Muscle of leg (tissue), 16 donors: ENCODE measurements at places on chromosomes 2 and 18. TPM values are rescaled to one million over a fixed set of nuclear protein-coding genes. Genes with fewer than 3 reads are reported as not detected.
A peak's percentile ranks its signal among the peaks of the same experiment; 100 is the strongest.

GRCh38 chr18:13572721-13573120 is 153.6 kb downstream of the FAM210A start:
- no peaks in the 10 kb centered on the region for H3K36me3 ChIP-seq
- no peak for DNase-seq
- H3K4me3 ChIP-seq, result no peak overlapping the region

DNA sequence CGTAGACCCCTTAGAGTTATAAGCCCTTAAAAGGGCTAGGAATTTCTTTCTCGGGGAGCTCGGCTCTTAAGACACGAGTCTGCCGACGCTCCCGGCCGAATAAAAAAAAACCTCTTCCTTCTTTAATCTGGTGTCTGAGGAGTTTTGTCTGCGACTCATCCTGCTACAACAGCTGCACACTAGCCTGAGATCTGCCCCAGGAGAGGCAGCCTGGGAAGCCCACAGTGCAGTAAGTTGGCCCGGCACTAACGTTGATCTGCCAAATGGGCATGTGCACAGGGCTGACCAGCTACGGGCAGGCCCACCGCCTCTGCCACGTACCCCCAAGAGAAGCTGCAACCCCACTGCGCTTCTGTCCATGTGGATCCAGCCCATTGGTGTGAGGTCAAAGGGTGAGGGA is 8.4 kb upstream of the LIMS2 start:
- peak; percentile 57 for DNase-seq
- no peaks in the 10 kb centered on the region for H3K36me3 ChIP-seq
- no peak overlapping the region for H3K4me3 ChIP-seq
- H3K4me1 ChIP-seq, result peaks cover 21% of the 10 kb centered on the region

- H3K4me1 ChIP-seq, result peaks cover 9% of the 10 kb centered on the region
- peak overlapping the region; percentile 97 for H3K27ac ChIP-seq
- H3K4me3 ChIP-seq, result peak overlapping the region; percentile 93
- H3K27me3 ChIP-seq, result no peaks in the 10 kb centered on the region
Measured at GRCh38 chr2:74179063-74179865, 585 bp upstream of the MOB1A start.

DNA sequence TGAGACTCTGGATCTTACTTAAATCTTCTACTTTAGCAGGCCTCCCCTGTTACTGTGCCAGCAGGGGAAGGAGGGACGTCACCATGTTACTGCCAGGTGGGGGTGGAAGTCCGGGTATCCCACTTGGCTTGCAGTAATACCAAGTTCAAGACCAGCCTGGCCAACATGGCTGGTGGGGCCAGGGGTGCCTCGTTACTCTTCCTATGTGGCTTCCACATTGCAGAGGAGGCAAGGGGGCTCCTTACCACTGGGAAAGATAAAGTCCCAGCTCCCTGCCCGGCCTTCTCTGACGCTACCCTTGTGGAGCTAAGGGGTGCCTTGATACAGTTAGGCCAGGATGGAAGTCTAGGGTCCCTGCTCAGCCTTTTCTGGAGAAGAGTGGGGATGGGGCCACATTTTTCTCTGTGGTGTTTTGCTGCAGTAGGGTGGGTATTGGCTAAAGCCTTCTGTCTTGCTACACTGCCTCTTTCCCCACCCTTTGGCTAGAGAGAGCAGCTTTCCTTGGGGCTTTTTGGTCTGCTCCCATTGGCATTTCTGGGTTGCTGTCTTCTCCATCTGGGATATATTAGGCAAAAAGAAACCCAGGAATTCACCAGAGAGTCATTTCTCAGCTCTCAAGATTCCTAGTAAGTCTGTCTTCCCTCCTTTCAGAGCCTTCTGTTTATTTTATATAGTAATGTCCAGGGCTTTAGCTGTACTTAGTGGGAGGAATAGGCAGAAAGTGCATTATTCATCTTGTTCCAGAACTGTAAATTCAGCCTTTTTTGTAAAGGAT is 21.9 kb downstream of the ELMOD3 start:
- H3K36me3 ChIP-seq, result peaks cover 31% of the 10 kb centered on the region
- no peak for DNase-seq
- H3K4me3 ChIP-seq, result no peak overlapping the region
- H3K27ac ChIP-seq, result no peak overlapping the region
- H3K27me3 ChIP-seq, result no peaks in the 10 kb centered on the region

- H3K4me3 ChIP-seq, result no peak overlapping the region
- no peaks in the 10 kb centered on the region for H3K36me3 ChIP-seq
- H3K4me1 ChIP-seq, result no peaks in the 10 kb centered on the region
- no peak overlapping the region for H3K27ac ChIP-seq
- no peak for DNase-seq
Measured at GRCh38 chr18:28712796-28713425, 536.0 kb upstream of the CDH2 start.

DNA sequence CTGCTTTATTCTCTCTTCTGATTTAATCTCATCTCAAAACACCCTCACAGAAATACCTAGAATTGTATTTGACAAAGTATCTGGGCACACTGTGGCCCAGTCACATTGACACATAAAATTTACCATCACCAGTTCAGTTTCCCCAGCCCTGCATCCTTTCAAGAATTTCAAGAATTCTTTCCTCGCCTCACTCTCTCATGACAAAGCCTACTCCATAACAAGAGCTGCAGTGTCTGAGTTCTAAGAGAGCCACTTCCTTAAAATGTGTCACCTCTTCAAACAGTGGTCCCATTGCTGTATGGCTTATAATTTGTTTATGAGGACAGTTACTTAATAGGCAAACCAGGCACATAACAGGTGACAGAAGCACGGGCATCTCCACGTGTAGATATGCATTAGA is 90.9 kb upstream of the STK39 start:
- no peaks in the 10 kb centered on the region for H3K36me3 ChIP-seq
- DNase-seq, result no peak
- no peak overlapping the region for H3K4me3 ChIP-seq
- no peaks in the 10 kb centered on the region for H3K4me1 ChIP-seq

DNA sequence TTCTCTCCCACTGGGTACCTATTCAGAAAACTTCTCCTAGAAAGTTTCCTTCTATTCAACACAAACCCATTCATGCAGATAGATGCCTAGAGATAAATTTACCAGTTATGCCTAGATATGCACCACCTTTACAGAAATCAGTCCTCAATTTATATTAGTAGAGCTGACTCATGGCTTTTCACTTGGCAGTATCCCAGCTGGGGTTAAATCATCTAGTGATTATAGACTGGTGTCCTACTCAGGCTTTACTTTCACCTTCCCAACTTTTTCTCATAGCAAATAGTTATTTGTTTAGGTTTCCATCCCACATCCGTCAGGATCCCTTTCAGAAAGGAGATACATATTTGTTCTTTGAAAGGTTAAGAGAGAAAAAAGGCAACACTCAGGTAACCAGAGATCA is 124.5 kb downstream of the AQP4 start:
- no peak overlapping the region for H3K4me3 ChIP-seq
- H3K4me1 ChIP-seq, result no peaks in the 10 kb centered on the region
- no peaks in the 10 kb centered on the region for H3K27me3 ChIP-seq
- DNase-seq, result no peak
- H3K27ac ChIP-seq, result no peak overlapping the region

- no peaks in the 10 kb centered on the region for H3K4me1 ChIP-seq
- H3K27ac ChIP-seq, result no peak overlapping the region
- no peak for DNase-seq
- no peaks in the 10 kb centered on the region for H3K27me3 ChIP-seq
Measured at GRCh38 chr2:4096978-4097766, 393.8 kb downstream of the DCDC2C start.

DNA sequence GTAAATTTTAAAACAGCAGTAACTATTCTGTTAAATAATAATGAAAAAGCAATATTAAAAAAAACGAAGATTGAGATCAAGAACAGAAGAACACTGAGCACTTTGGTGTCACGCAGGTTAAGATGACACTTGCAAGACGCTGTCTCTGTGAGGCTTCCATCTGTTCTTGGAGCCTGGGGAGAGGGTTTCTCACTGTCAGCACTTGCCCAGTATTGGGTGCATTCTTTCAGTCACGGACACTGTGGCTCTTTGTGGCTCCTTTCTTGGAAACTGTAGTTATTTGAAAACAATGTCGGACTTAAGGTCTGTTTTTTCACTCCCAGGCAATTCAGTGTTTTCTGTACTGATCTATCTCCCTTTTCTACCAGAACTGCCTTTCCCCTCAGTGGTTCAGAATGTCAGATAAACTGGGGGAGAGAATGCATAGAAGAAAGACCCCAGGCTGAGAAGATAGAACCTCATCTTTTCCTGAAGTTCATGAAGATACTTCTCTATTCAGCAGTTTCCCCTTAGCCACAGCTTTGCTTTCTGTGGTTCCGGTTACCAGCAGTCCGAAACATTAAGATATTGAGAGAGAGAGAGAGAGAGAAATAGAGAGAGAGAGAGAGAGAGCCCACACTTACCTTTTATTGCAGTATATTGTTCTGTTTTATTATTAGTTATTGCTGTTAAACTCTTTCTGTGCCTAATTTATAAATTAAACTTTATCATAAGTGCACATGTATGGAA is 283.3 kb downstream of the DCDC2C start:
- H3K27ac ChIP-seq, result no peak overlapping the region
- DNase-seq, result no peak
- no peak overlapping the region for H3K4me3 ChIP-seq
- no peaks in the 10 kb centered on the region for H3K4me1 ChIP-seq
- no peaks in the 10 kb centered on the region for H3K27me3 ChIP-seq
- H3K36me3 ChIP-seq, result no peaks in the 10 kb centered on the region

GRCh38 chr2:25794544-25795276 is 83.6 kb downstream of the ASXL2 start:
- peaks cover 12% of the 10 kb centered on the region for H3K36me3 ChIP-seq
- H3K4me1 ChIP-seq, result no peaks in the 10 kb centered on the region
- no peak overlapping the region for H3K4me3 ChIP-seq
- no peak overlapping the region for H3K27ac ChIP-seq
- no peaks in the 10 kb centered on the region for H3K27me3 ChIP-seq

- H3K4me1 ChIP-seq, result peaks cover 3% of the 10 kb centered on the region
- no peak overlapping the region for H3K27ac ChIP-seq
- DNase-seq, result no peak
Measured at GRCh38 chr2:68214381-68214780, 38.0 kb downstream of the PPP3R1 start.

GRCh38 chr2:8277921-8278571 is 403.8 kb upstream of the ID2 start:
- DNase-seq, result peak; percentile 51
- no peak overlapping the region for H3K27ac ChIP-seq
- H3K36me3 ChIP-seq, result no peaks in the 10 kb centered on the region
- H3K4me3 ChIP-seq, result no peak overlapping the region
- H3K4me1 ChIP-seq, result no peaks in the 10 kb centered on the region

GRCh38 chr2:237208373-237209260 is 122.9 kb downstream of the COPS8 start:
- no peaks in the 10 kb centered on the region for H3K36me3 ChIP-seq
- peak; percentile 92 for DNase-seq
- no peaks in the 10 kb centered on the region for H3K27me3 ChIP-seq
- H3K27ac ChIP-seq, result peak overlapping the region; percentile 89
- H3K4me1 ChIP-seq, result peaks cover 41% of the 10 kb centered on the region
- no peak overlapping the region for H3K4me3 ChIP-seq

GRCh38 chr2:178273787-178274360 is 79.6 kb downstream of the OSBPL6 start:
- peaks cover 8% of the 10 kb centered on the region for H3K4me1 ChIP-seq
- no peaks in the 10 kb centered on the region for H3K27me3 ChIP-seq
- DNase-seq, result no peak
- H3K27ac ChIP-seq, result no peak overlapping the region

CNOT9 gene
- total RNA-seq, result 35.4 TPM

SYT4 gene
- 0.13 TPM for total RNA-seq

MOCOS gene
- total RNA-seq, result 0.13 TPM

SRD5A2 gene
- under 0.01 TPM for total RNA-seq

LGALSL gene
- 12.2 TPM for total RNA-seq

IL18RAP gene
- total RNA-seq, result 0.35 TPM

LOXL3 gene
- total RNA-seq, result 6.1 TPM

UGGT1 gene
- total RNA-seq, result 28.8 TPM

RNU2-63P gene
- total RNA-seq, result 15.0 TPM

ARHGEF4 gene
- 9.6 TPM for total RNA-seq

INO80C gene
- 5.4 TPM for total RNA-seq

FAM237A gene
- not detected for total RNA-seq

LOXHD1 gene
- total RNA-seq, result 1.3 TPM
